RPMI7951 (cell line): ENCODE measurements at places on chromosomes 5 and 9.

DNA sequence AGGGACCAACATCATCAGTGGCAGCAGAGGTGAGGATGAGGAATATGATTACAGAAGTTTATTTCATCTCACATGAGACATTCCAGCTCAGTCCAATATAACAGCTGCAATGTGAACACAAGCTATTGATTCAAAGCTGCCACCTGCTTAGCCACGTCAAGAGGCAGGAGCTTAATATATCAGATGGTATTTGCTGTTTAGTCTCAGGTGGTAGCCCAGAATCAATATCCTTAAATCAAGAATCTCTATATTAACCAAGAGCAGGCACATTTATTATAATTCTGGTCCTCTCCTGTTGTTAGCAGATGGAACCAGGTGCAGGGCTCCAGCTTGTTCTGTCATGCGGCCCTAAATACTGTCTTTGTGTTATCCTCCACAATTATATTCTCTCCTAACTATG is 431.6 kb downstream of the ICE1 start:
- DNase-seq, result no peak

- no peak for DNase-seq
These were observed 33.0 kb upstream of the MAP1B start for GRCh38 chr5:72074251-72074650.

GRCh38 chr5:29930316-29930715 is 1263.2 kb upstream of the CDH6 start:
- DNase-seq, result no peak

GRCh38 chr5:488744-489688 is 35.2 kb downstream of the SLC9A3 start:
- no peak for DNase-seq

DNA sequence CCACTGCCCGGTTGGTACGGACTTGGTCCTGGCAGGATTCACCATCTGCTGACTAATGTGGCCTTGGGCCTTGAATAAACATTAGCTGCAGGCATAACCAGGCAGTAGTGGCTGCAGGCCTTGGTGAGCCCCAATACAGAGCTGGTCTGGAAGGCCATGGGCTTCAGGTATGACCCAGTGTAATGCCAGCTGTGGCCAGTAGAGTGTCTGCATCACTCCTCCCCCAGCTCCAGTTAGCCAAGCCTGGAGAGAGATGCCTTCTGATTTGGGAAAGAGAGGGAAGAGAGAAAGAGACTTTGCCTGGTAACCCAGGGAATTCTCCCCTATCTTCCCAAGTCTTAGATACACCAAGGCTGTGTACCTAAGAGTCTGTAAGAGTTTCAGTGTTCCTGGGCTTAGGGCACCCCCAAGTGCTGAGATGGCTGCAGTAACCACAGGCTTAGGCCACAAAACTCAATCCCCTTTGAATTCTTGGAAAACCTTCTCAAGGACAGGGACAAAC is 5.6 kb upstream of the C5 start:
- DNase-seq, result peak; percentile 23
